ENCODE measurements at places on chromosomes 12 and 14. TPM values are rescaled to one million over a fixed set of nuclear protein-coding genes. Genes with fewer than 3 reads are reported as not detected.

- no peak for DNase-seq
Observed at GRCh38 chr12:7144414-7145120, 14.4 kb downstream of the CLSTN3 start.

DNA sequence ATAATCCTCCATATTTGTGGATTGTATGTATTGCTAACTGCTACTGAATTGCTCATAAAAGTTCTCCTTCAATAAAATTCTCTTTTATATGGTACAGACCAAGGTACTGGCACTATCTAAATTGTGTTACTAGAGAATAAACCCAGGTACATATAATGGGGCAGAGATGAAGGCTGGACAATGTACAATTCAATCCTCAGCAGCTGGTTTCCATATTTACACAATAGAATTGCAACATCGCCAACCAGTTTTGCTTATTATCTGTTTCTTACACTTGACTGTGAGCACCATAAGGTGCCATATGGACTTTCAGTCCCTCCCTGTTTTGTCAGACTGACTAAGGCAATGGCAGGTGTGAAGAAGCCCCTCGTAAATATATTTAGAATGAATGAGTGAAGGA is 18.1 kb downstream of the KITLG start:
- no peak for DNase-seq

DNA sequence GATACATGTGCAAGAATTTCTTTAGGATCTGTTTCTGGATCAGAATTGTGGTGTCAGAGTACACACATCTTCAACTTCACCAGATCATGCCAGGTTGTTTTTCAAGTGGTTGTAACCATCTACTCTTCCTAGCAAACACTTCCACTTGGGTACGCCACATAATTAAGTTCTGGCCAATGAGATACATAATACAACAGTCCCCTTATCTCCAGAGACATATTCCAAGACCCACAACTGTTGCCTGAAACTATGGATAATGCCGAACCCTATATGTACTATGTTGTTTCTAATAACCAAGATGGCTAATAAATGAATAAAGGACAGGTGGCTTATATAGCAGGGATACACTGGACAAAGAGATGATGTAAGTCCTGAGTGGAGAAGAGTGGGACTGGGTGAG is 2.5 kb upstream of the CHPT1 start:
- no peak for DNase-seq

ISM2 gene
- polyA plus RNA-seq, result not detected

POTEG gene
- not detected for polyA plus RNA-seq
